Muscle of leg (tissue), 16 donors: ENCODE measurements at places on chromosomes 3 and 15. TPM values are rescaled to one million over a fixed set of nuclear protein-coding genes. Genes with fewer than 3 reads are reported as not detected.

- peaks cover 5% of the 10 kb centered on the region for H3K27me3 ChIP-seq
- H3K4me3 ChIP-seq: peak overlapping the region; percentile 98
- no peak for DNase-seq
Measured at GRCh38 chr3:134374791-134375581, 739 bp upstream of the AMOTL2 start.

GRCh38 chr15:81710328-81710727 lies 335.5 kb downstream of the MEX3B start:
- H3K36me3 ChIP-seq: no peaks in the 10 kb centered on the region
- DNase-seq: no peak
- no peak overlapping the region for H3K4me3 ChIP-seq

DNA sequence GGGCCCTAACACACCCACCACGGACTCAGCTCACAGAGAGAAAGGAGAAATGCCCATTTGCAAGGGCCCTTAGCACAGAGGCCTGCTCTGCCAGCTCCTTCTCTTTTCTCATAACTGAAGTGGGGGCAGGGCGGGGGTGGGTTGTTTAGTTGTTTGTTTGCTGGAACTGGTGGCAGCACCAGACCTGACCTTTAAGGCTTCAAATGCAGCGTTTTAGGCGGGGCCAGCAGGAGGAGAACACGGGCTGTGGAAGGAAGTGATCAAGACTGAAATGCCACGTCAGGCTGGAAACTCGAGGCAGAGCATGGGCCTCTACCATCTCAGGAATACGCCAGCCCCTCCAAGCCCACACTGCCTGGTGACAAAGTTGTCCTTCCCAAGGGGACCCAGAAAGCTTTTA lies 9.3 kb downstream of the CACNA2D2 start:
- H3K27ac ChIP-seq: no peak overlapping the region
- DNase-seq: no peak
- H3K36me3 ChIP-seq: no peaks in the 10 kb centered on the region
- H3K4me3 ChIP-seq: no peak overlapping the region
- H3K27me3 ChIP-seq: no peaks in the 10 kb centered on the region
- peaks cover 19% of the 10 kb centered on the region for H3K4me1 ChIP-seq

GRCh38 chr3:17258823-17259436 lies 374.2 kb downstream of the PLCL2 start:
- no peaks in the 10 kb centered on the region for H3K36me3 ChIP-seq
- no peak overlapping the region for H3K27ac ChIP-seq

TF gene
- polyA plus RNA-seq: 4.3 TPM

UQCRC1 gene
- polyA plus RNA-seq: 192 TPM

DNA sequence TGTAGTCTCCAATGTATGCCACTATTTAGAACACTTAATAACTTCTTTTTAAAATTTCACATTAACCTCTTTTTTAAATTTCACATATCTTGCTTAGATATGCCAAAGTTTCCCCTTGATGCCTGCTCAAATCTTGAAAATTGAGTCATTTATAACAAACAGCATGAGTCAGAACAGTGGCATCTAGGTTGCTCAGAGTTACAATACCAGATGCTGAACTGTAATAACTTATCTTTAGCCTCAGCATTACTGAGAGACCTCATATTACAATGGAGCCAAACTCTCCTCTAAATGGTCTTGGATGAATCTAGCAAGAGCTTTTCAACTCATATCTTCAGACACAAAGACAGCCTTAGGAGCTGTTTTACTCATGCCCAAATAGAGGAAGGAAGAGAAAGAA lies 439.3 kb upstream of the ARPP21 start:
- no peaks in the 10 kb centered on the region for H3K27me3 ChIP-seq
- no peaks in the 10 kb centered on the region for H3K36me3 ChIP-seq
- H3K4me1 ChIP-seq: no peaks in the 10 kb centered on the region
- no peak overlapping the region for H3K27ac ChIP-seq
- H3K4me3 ChIP-seq: no peak overlapping the region

- H3K27ac ChIP-seq: no peak overlapping the region
- no peak overlapping the region for H3K4me3 ChIP-seq
- H3K4me1 ChIP-seq: peaks cover 2% of the 10 kb centered on the region
- H3K27me3 ChIP-seq: no peaks in the 10 kb centered on the region
Measured at GRCh38 chr3:197269024-197269423, 29.4 kb downstream of the DLG1 start.

SLC28A1 gene
- 0.45 TPM for polyA plus RNA-seq

DNA sequence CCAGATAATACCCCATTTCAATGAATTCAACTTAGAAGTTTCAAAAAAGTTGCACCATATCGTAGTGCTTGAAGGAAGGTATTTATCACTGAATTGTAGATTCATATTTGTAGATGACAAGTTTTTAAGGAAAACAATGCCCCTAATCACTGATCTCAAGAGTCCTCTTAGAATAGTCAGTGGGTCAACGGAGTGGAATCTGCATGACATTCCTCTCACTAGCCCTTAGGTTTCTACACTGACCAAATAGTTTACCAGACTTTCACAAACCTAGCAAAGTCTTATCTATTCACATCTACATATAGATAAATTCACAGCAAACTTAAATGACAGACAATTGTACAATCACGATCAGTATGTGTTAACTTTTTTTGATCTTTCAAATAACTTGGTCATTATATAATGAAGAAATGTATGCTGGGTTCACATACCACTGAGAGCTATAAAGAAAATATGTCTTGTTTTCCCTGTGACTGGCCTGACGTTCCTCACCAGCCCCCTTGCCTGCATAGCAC lies 35.7 kb upstream of the PHLDB2 start:
- no peaks in the 10 kb centered on the region for H3K27me3 ChIP-seq
- no peak for DNase-seq

DNA sequence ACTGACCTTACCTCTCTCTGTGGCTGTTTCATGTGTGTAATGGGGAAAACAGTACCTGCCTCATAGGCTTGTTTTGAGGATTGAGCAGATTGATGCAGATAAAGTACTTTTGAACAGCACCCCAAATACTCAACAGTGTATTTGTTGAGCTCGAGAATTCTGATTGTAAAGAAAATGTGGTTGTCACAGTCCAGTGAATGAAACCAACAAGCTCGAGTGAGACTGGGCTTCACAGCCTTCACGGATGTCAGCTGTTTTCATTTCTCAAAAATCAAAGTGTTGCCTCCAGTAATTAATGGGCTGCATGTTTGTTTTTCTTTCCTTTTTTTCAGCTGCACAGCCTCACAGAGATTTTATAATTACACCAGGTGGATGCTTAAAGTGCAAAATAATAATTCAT lies 43.7 kb downstream of the PARP15 start:
- no peak overlapping the region for H3K4me3 ChIP-seq
- DNase-seq: no peak

DNA sequence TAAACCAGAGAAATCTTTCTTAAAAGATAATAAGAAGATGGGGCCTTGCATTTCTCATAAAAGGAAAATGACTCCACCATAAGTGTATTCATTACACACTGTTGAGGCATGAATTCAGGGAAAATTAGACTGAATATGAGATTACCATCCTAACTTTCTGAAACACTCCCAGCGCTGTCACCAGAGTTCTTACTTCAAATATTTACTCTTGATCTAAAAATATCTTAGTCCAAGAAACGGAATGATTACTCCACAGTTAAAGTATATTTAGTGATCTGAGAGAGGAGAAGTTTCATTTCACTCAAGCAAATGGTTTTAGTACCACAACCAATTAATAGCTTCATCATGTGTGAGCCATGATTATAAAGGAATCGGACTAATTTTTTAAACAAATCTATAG lies 300.3 kb downstream of the ZBTB20 start:
- H3K27ac ChIP-seq: no peak overlapping the region
- H3K4me1 ChIP-seq: peaks cover 4% of the 10 kb centered on the region
- H3K36me3 ChIP-seq: no peaks in the 10 kb centered on the region
- peak; percentile 22 for DNase-seq
- H3K4me3 ChIP-seq: no peak overlapping the region

DNA sequence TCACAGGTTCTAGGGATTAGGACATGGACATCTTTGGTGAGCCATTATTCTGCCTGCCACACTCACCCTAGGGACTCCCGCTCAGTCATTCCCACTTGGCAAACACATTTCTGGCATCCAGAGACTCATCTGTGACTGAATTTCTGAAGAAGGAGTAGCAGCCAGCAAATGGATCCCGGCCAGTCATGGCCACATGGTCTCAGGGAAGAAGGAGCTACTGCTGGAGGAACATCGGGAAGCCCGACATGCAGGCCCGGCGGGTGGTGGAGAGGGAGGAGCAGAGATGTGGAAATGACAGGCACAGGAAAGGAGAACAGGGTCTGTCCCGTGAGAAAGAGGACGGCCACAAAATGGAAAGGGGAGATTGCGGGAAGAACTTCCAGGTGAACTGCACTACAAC lies 65.4 kb downstream of the SEMA5B start:
- no peak overlapping the region for H3K27ac ChIP-seq
- DNase-seq: peak; percentile 38
- no peak overlapping the region for H3K4me3 ChIP-seq
- H3K4me1 ChIP-seq: peaks cover 35% of the 10 kb centered on the region
- peaks cover 2% of the 10 kb centered on the region for H3K27me3 ChIP-seq

GRCh38 chr3:48552111-48552951 lies 4.3 kb downstream of the PFKFB4 start:
- no peak overlapping the region for H3K4me3 ChIP-seq
- H3K36me3 ChIP-seq: peaks cover 5% of the 10 kb centered on the region
- H3K4me1 ChIP-seq: peaks cover 29% of the 10 kb centered on the region
- H3K27me3 ChIP-seq: no peaks in the 10 kb centered on the region
- DNase-seq: no peak

CLDN16 gene
- 0.25 TPM for polyA plus RNA-seq

RHOV gene
- 3.0 TPM for polyA plus RNA-seq

CD200R1 gene
- polyA plus RNA-seq: 2.4 TPM

DNA sequence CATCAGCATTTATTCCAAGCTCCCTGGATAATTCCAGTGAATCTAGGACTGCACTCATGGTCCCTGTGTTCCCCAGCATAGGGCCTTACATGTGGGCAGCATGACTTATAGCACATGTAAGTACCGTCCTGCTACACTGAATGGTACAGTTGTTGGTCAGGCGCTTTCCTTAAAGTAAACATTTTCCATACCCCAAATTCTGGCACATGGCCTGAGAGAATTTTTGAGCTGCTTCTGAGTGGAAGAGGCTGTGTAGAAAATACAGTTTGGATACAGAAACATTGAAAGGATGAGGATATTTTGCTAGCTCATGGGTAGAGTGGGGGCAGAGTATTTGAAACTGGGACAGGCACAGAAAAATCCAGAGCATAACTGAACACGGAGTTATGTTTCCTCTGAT lies 27.6 kb downstream of the CORO2B start:
- H3K27ac ChIP-seq: no peak overlapping the region
- H3K36me3 ChIP-seq: no peaks in the 10 kb centered on the region
- H3K4me3 ChIP-seq: no peak overlapping the region
- H3K27me3 ChIP-seq: no peaks in the 10 kb centered on the region
- no peak for DNase-seq
- peaks cover 42% of the 10 kb centered on the region for H3K4me1 ChIP-seq

- H3K27me3 ChIP-seq: no peaks in the 10 kb centered on the region
- H3K4me3 ChIP-seq: no peak overlapping the region
- H3K4me1 ChIP-seq: no peaks in the 10 kb centered on the region
- no peaks in the 10 kb centered on the region for H3K36me3 ChIP-seq
Measured at GRCh38 chr3:40827942-40828688, 303.4 kb downstream of the ZNF621 start.

DNA sequence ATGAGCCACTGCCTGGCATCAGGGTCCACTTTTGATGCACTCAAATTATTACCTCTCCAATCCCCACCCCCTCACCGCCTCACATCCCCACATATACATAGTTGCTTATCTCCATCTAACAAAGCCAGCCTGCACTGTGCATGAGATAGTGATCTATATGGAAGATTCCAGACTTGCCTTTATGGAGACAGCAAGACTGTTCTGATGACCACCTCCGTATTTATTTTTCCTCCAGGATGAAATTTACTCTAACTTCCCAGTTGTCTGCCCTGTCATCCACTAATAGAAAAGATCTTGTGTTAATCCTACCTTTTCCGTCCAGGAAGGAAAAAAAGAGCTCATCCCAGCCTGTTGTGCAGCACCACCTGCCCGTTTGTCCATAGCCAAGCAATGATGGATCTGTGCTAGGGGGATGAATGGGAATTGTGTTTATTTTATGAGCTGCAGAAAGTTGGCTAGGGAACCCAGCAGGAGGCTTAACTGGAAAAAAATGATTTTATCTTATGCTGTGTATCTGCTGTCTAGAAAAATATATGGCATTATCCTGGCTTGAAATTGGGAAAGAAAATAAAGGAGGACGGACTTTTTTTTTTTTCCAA lies 114.5 kb downstream of the CD47 start:
- H3K36me3 ChIP-seq: no peaks in the 10 kb centered on the region
- no peak overlapping the region for H3K27ac ChIP-seq
- no peaks in the 10 kb centered on the region for H3K27me3 ChIP-seq
- H3K4me3 ChIP-seq: no peak overlapping the region
- H3K4me1 ChIP-seq: peaks cover 31% of the 10 kb centered on the region
- peak; percentile 72 for DNase-seq

DNA sequence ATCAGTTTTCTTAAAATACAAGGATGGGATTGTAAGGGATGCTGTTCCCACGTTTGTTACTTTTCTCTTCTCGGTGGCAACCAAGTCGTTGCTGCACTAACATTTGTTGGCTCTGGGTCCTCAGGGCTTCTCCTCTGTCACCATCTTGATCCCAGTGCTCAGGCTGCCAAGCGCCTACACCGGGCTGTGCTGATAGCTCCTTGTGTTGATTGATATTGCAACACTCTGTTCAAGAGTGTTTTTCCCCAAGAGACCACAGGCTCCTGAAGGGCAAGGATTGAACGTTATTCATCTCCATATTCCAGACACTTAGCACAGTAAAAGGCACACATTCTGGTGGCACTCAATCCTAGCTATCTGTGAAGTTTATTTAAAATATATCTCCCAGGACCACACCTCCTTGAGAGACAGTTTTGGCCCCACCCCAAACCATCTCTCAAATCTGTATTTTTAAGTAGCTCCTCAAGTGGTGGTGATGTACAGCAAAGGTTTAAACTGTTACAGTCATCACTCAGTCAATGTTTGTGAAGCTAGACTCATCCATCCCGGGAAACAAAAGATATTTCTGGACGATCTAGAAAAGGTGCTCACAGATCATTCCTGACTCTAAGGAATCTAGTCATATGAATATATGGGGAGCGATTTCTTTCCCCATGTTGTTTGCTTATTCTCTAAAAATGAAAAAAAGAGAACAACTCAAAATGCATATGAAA lies 38.5 kb upstream of the FOXP1 start:
- no peaks in the 10 kb centered on the region for H3K27me3 ChIP-seq
- H3K36me3 ChIP-seq: no peaks in the 10 kb centered on the region
- H3K4me1 ChIP-seq: no peaks in the 10 kb centered on the region
- no peak overlapping the region for H3K27ac ChIP-seq
- H3K4me3 ChIP-seq: no peak overlapping the region

GRCh38 chr15:98914626-98915025 lies 93.0 kb downstream of the PGPEP1L start:
- no peaks in the 10 kb centered on the region for H3K27me3 ChIP-seq
- peaks cover 69% of the 10 kb centered on the region for H3K36me3 ChIP-seq
- H3K4me3 ChIP-seq: no peak overlapping the region
- peaks cover 5% of the 10 kb centered on the region for H3K4me1 ChIP-seq
